ENCODE measurements at places on chromosomes 16 and 17. TPM values are rescaled to one million over a fixed set of nuclear protein-coding genes. Genes with fewer than 3 reads are reported as not detected.

- no peak for DNase-seq
- H3K27ac ChIP-seq: no peak overlapping the region
- H3K36me3 ChIP-seq: no peaks in the 10 kb centered on the region
These were observed 220.1 kb upstream of the SOX9 start for GRCh38 chr17:71900621-71901229.

The GP1BA gene
- total RNA-seq: not detected

DNA sequence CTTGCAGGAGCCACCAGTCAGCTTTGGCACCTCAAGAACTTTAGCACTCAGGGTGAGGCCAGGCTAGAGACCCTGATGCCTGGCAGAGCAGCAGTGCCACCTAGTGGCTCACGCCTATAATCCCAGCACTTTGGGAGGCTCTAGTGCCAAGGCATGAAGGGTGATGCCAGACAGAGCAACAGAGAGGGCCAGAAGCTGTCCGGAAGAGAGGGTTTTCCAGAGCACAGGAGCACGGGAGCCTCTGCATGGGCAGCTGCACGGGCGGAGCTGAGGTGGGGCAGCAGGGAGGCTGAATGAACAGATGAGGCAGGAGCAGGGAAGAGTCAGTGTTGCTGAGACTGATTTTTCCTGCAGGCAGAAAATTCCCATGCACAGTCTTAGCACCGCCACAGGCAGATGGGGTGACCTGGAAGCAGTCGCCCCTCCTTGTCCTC, 38.9 kb downstream of the MYH3 start:
- no peaks in the 10 kb centered on the region for H3K36me3 ChIP-seq
- no peak overlapping the region for H3K27ac ChIP-seq

DNA sequence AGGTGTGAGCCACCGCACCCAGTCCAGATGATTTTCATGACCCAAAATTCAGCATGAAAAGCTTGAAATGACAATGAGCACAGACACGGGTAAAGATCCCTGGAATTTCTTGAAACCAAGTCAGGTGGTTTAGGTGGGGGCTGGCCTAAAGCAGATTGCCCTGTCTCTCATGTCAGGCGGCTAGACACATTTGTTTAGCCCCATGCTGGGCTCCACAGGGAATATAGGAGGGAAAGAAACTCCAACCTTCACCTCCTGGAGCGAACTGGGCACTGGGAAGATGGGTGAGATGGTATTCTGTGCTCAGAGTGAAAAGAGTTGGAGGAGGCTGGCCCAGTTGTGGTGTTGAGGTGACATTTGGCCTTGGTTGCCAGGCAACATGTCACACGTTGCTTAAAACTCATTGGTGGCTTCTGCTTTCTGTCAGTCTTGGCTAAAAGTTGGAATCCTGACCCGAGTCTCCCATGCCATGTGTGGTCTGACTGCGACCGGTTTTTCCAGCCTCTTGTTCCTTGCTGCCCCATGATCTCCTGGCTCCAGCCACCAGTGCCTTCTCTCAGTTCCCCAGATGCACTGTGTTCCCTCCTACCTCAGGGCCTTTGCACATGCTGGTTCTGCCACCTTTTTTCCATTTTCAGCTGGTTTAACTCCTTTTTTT, 113.7 kb downstream of the ABCC6 start:
- H3K4me3 ChIP-seq: no peak overlapping the region
- no peaks in the 10 kb centered on the region for H3K4me1 ChIP-seq
- H3K27ac ChIP-seq: no peak overlapping the region
- no peaks in the 10 kb centered on the region for H3K27me3 ChIP-seq

The EARS2 gene
- 18.1 TPM for total RNA-seq

- H3K4me3 ChIP-seq: no peak overlapping the region
- H3K27me3 ChIP-seq: no peaks in the 10 kb centered on the region
- DNase-seq: no peak
- H3K36me3 ChIP-seq: no peaks in the 10 kb centered on the region
- H3K4me1 ChIP-seq: no peaks in the 10 kb centered on the region
These were observed 6.7 kb upstream of the GAST start for GRCh38 chr17:41705271-41705991.

- no peak overlapping the region for H3K4me3 ChIP-seq
- no peaks in the 10 kb centered on the region for H3K36me3 ChIP-seq
- H3K27me3 ChIP-seq: no peaks in the 10 kb centered on the region
- no peaks in the 10 kb centered on the region for H3K4me1 ChIP-seq
These were observed 82.3 kb downstream of the NT5M start for GRCh38 chr17:17385491-17385890.

The CES1 gene
- total RNA-seq: 12.1 TPM

DNA sequence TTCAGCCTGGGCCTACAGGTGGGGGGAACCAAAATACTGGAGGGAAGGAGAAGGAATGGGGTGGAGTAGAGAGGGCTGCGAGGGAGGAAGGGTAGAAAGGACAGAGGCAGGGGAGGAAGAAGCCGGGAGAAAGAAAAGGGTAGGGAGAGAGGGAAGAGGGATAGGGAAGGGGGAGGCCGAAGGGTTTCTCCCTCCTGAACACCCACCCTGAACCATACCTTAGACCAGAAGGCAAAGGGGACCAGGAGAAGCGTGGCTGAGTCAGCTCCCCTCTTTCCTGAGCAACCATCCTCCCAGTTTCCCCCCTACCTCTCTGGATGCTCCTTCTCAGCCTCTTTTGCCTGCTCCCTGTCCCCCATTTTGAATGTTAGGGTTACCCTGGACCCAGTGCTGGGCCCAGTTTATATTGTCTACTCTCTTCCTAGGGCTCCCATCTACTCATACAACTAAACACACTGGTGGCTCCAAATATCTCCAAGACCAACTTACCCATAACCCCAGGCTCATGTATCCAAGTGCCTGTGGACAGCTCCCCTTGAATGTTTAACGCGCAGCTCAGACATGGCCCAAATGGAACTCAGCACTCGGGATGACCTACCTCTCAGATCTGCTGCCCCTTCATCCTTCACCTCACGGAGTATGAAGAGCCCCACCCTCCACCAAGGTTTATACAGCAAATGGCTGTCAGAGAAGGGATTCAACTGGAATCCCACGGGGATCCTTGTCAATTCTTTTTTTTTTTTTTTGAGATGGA, 7.8 kb downstream of the TSPOAP1 start:
- H3K27ac ChIP-seq: no peak overlapping the region
- H3K36me3 ChIP-seq: no peaks in the 10 kb centered on the region
- no peak for DNase-seq
- no peak overlapping the region for H3K4me3 ChIP-seq
- H3K4me1 ChIP-seq: peaks cover 10% of the 10 kb centered on the region
- H3K27me3 ChIP-seq: no peaks in the 10 kb centered on the region
